ENCODE measurements at places on chromosomes 7 and 10.

DNA sequence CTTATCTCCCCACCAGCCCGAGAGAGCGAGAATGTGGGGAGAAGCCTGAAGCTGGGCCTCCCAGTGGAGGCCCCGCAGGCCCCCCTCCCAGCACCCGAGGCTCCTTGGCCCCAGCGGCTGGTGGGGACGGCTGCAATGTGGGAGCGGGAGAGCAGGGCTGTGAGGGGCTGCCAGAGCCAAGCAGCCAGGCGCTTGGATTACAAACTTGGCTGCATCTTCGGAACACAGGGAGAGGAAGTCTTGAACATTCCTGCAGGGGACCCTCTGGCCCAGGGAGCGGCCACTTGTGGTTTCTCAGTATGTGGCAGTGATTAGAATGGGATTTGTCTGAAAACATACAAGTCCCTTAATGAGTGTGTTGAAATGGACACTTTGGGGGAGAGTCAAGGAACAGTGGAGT lies 23.2 kb downstream of the ELN start:
- no peak for DNase-seq

DNA sequence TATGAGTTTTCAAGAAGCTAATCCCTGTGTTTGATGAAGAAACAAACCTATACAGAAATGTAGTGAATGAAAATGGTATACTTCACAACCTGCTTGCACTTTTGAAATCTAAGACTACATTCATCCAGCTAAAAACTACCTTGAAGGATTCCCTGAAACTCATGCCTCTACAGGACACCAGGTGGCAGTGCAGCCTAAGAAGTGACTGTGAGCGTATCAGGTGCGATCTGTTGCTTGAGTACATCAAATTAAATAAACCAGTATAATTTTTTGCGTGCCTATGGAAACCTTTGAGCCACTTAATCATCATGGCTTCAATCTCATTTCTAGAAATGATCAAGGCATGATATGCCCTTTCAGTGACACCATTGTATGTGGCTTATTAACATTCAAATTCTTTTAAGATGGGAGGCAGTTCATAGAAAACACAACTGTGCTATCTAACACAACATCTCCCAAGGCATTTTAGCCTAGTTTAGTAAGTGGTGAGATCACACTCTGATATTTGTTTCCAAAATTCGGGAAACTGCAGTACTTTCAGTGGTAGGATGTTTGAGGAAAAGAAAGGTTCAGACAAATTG lies 57.4 kb downstream of the PPP1R17 start:
- no peak for DNase-seq

DNA sequence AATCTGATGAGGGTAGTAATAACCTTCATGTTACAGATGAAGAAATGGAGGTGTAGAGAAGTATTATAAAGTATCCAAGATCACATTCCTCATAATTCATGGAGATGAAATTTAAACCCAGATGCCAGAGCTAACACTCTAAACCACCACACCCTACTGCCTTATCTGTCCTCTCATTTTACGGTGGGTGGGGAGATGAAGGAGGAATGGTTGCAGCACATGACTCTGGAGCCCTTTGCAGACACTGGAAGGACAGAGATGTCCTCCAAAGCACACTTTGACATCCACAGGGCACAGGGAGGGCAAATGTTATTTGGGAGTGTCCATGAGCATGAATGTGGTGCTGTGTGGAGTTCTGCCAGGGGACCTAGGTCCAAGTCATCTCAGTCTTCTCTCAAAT lies 1.1 kb downstream of the PLEKHS1 start:
- DNase-seq: no peak

GRCh38 chr7:70371652-70372051 lies 760.3 kb upstream of the GALNT17 start:
- no peak for DNase-seq

DNA sequence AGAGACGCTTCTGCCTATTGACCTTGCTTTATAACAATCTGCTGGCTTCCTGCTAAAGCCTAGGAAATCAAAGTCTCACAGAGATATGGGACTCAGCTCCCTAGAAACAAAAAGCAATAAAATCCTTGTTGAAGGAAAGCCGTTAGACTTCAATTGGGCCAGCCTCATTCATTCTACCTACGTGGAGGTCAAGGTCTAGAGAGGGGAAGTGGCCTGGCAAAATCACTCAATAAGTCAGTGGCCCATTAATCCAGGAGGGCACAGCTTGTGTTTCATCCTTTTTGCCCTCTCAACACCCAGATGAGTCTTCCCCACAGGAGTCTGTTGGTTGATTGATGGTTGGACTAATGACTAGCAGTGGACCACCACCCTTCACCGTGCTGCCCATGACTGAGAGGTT lies 40.5 kb upstream of the ACSL5 start:
- no peak for DNase-seq

DNA sequence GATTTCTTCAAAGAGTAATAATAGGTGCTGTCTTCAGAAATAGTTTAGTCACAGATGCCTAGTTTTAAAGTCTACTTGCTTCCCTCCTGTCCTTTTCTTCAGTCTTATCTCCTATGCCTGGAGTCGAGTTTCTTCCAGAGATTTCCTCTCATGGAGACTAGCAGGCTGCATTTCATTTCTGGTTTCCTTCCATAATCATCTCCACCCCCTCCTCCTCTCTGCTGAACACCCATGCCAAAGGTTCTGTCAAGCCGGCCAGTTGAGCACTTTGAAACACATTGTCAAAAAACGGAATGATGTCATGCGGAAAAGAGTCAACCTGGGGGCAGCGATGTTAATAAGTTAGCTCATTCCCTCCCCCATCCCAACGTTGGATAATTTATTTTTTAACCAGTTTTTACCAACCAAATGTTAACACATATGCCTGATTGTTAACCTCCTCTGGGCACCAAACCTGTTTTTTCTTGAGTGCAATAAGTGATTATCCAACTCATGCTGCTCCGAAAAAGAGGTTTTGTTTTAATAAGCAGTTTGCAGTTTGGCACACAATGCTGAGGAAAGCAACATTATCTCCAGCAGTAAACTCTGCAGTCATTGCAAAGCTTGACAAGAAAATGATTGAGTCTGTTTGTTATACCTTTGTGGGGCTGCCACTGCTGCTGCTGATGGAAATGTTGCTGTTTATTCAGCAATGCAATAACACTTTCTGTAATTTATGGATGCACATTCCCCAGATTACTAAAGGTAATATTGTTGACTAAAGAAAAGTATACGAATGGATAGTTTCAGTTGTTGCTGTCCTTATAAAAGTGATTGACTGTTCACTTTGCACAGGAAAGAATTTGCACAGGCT lies 161.6 kb downstream of the LRMDA start:
- no peak for DNase-seq

GRCh38 chr7:141649137-141649864 lies 52.7 kb downstream of the DENND11 start:
- no peak for DNase-seq

DNA sequence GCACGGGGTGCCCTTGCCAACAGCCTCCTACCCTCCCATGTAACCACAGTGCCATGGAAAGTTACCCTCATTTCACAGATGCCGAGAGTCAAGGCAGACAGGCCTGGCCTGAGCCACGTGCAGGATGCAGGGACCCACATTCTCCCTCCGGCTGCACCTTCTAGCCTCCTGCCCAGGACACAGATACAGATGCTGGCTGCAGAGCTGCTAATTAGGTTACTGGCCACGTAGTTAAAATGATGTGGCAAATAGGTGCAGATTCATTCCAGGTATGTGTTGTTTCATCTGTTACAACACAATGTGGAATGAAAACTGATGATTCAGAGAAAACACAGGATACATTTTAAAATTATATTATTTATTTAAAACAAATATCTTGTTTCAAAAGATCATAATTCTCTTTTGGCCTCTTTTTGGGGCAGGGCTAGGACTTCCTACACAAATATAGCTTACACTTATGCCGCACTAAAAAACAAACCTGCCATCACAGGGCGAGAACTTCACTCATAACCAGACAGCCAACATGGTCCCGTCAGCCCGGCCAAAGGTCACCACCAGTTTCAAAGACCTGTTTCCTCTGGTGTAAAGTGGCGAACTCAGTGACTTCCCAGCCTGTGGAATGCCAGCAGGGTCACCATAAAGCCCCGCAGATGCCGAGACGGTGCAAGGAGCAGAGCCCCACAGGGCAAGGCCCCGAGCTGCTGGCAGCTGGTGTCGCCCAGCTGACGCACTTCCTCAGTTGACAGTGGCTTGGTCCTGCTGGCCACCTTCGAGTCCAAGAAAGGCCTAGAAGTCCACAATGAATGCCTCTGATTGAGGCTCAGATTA lies 83.5 kb downstream of the TNS3 start:
- DNase-seq: no peak

DNA sequence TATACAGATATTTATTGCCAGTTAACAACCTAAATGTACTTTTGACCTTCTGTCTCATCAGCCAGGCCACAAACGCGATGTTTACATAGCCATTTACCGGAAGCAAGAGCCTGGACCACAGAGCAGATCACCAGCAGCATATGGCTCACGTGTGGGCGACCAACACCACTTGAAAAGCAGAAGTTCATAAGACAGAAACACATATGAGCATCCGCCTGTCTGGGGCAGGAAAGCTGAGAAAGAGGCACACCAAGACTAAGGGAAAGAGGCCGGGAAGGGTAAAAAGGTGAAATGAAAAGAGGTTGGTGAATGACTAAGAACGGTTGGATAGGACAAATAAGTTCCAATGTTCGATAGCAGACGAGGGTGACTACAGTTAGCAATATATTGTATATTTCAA lies 1.3 kb downstream of the ABCB1 start:
- DNase-seq: no peak

DNA sequence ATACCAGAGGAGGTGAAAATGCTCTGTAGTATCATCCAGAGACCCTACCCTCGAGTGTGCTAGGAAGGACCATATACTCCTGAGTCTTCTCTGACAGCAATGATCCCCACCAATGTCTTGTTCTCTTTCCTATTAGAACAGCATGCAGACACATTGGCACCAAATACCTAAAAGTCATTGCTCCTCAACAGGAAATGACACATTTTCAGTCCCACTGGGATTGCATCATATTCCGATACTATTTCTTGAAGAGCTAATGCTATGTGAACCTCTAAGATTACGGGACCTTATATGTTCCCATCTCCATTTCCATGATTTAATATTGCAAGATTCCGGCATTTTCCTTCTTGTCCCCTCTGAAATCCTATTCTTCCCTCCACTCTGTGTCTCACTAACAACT lies 177.4 kb downstream of the NRP1 start:
- no peak for DNase-seq

DNA sequence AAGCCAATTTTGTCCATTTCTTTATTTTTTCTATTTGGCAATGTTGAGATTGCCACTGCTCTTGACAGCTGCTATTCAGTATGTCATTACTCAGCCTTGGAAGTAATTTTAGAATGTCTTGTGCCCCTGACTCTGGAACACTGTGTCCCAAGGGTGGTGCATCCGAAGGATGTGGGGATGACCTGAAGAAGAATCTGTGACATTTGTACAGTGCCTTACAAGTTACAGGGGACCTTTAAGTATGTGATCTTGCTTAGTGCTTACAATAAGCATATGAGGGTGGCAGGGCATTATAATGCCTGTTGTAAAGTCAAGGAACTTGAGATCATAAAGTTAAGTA lies 239.5 kb downstream of the REEP3 start:
- DNase-seq: no peak

DNA sequence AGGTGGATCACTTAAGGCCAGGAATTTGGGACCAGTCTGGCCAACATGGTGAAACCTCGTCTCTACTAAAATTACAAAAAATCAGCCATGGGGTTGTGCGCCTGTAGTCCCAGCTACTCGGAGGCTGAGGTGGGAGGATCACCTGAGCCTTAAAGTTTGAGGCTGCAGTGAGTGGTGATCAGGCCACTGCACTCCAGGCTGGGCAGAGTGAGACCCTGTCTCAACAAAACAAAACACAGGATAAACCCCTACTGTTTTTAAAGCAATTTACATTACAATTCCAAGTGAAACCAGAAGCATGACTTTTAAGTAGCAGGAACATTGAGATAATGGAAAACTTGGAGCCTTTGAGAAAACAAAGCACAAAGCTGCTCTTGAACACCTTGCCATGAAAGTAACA lies 92.4 kb upstream of the BTBD16 start:
- DNase-seq: no peak

DNA sequence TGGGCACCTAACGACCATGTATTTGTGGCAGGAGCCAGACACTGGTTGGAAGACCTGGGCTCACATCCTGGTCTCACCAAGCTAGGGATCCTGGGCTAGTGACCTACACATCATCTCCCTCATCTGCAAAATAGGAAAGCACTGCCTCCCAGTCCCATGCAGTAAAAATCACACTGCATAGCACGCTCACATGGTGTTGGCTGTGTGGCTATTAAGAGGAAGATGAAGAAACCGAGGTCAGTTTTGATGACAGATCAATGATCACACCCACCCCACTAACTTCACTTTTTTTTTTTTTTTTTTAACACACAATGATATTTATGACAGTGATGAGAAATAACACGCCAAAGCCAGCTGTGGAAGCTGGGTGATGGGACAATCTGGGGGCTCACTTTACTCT lies 146.5 kb downstream of the RNF216 start:
- no peak for DNase-seq

- DNase-seq: no peak
Observed at GRCh38 chr10:57506414-57507094, 761.1 kb downstream of the IPMK start.

- DNase-seq: no peak
Observed at GRCh38 chr7:2926120-2926895, 82.2 kb upstream of the GNA12 start.

- no peak for DNase-seq
Observed at GRCh38 chr10:93087846-93088245, 14.2 kb downstream of the CYP26A1 start.

GRCh38 chr7:25615593-25615992 lies 387.3 kb upstream of the NPVF start:
- DNase-seq: no peak

- no peak for DNase-seq
Observed at GRCh38 chr10:69578508-69578991, 5.3 kb upstream of the NEUROG3 start.

DNA sequence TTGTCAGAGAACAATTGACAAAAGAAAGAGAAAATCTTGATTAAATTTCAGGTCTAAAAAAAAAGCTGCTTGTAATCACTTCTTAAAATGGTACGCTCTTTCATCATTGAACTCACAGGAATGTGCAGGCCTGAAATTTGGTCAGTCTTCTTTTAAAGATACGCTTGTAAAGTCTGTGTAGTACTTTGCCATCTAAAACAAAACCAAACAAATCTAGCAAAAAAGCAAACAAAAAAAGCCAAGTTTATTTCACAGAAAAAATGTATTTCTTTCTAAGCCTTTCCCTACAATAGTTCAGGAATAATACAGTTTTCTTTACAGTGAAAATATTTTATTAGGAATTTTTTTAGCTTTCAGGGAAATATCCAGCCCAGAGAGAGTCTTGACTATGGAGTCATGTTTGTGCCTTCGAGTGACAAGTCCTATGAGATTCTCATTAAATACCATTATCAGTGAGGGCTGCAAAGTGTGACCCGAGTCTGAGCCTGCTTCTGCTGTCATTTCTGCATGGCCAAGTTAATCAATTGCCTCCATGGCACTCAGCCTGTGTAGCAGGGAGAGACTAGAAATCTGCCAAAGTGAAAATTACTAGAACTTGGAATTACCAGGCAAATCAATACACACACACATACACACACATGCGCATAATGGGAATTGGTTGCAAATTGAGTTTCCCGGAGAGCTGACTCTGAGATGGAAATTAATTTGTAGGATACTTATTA lies 172.6 kb downstream of the OTUD1 start:
- DNase-seq: no peak

All from activated CD4-positive, CD25-positive, alpha-beta regulatory T cell (primary cell).